ENCODE measurements at places on chromosomes 12 and 14.
A peak's percentile ranks its signal among the peaks of the same experiment; 100 is the strongest.

GRCh38 chr14:79856381-79856780 lies 354.9 kb downstream of the DIO2 start:
- ATAC-seq, result no peak

DNA sequence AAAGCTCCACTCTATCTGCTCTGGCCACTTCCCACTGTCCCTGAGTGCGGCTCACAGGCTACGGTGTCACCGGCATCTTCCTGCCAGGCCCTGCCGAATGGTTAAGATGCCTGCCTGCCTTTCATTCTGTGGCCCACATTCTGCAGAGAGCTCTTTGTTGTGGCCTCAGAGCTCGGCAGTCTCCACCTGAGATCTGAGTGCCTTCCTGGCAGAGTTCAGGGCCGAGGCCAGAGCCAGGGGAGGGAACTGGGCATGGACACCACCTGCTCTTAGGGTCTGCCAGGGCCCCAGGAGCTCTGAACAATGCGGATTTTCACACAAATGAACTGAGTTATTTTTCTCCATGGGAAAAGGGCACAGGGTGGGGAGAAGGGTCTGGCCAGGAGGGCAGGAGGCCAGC lies 127.2 kb downstream of the RBM19 start:
- no peak for ATAC-seq

DNA sequence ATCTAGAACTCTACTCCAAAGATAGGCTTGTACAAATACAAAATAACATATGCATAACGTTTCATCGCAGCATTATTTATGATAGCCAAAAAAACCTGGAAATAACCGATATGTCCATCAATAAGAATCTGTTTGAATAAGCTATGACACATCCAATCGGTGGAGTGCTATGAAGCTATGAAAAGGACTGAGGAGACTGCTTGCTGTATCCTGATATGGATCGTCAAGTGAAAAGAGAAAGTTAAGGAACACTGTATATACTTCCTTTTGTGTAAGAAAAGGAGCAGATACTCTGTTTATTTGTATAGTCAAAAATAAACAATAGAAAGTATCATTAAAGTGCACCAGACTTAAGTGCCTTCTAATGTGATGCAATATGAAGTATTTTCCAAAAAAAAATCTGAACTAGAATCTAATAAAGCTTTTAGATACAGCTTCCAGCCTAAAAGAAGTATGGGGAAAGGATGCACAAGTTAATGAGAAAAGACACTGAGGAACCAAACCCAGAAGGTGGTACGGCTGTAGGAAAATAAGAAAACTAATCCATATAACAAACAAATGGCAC lies 645 bp upstream of the KLHDC1 start:
- no peak for ATAC-seq

- no peak for ATAC-seq
Observed at GRCh38 chr14:99423434-99423833, 57.2 kb downstream of the SETD3 start.

- ATAC-seq, result no peak
Observed at GRCh38 chr12:2359725-2360629, 307.2 kb downstream of the CACNA1C start.

GRCh38 chr12:116878567-116879508 lies 2.4 kb downstream of the HRK start:
- no peak for ATAC-seq

- no peak for ATAC-seq
Observed at GRCh38 chr12:28500373-28501024, 310.2 kb downstream of the CCDC91 start.

DNA sequence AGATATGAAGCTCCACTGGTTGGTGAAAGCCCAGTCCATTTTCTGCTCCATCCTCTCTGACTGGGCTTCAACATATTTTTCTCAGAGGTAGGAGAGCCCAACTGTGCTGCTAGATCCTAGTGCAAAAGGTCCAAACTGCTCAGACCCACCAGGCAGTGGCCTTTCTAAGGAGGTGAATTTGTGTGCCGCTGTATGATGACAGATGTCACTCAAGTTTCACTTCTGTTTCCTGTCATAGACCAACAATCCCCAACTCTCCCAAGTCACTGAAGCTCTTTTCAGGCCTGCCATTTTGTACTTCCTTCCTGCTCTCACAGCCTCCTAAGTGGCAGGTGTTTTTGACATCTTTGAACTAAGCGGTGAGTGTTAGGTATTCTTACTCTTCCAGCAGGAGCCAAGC lies 16.4 kb upstream of the RNASE4 start:
- ATAC-seq, result peak; percentile 90

DNA sequence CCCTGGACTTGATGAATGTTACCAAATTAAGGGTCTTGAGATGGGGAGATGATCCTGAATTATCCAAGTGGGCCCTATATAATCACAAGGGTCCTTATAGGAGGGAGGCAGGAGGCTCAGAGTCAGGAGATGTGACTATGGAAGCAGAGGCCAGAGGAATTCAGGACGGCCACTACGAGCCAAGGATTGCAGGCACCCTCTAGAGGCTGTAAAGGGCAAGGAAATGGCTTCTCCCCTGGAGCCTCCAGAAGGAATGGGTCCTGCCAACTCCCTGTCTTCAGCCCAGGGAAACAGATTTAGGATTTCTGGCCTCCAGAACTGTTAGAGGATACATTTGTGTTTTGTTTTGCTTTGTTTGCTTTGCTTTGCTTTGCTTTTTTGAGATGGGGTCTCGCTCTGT lies 8.8 kb downstream of the BDKRB1 start:
- ATAC-seq, result no peak

- ATAC-seq, result no peak
Observed at GRCh38 chr12:1919284-1919683, 832 bp upstream of the CACNA2D4 start.

- peak; percentile 82 for ATAC-seq
Observed at GRCh38 chr12:42097971-42098370, 46.7 kb downstream of the GXYLT1 start.

DNA sequence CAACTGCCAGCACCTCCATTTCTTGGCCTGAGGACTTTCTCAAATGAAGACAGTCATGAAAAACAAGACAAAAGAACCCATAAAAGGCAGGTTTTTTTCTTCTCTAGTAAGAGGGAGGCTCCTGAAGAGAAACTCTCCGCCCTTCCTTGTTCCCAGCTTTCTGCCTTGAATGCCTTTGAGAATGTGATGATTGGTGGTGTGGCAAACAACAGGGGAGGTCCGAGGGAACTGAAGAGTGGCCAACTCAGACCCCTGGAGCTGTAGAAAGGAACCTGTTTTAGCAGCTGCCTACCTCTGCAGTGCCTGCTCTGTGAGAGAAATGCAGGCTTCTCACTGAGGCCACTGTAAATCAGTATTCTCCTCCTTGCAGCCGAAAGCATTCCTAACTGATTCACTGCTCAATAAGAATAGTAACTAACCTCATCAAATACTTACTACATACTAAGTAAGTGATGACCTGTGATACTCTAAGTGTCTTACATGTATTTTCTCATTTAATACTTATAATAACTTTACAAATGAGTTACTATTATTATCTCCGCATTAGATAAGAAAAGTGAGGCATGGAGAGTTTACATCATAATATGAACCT lies 16.7 kb upstream of the ERC1 start:
- ATAC-seq, result no peak

GRCh38 chr12:51836041-51836826 lies 12.3 kb downstream of the FIGNL2 start:
- ATAC-seq, result no peak

GRCh38 chr14:50006141-50006540 lies 110.2 kb downstream of the VCPKMT start:
- ATAC-seq, result no peak

GRCh38 chr14:74941676-74942097 lies 13.7 kb downstream of the PGF start:
- peak; percentile 84 for ATAC-seq

- ATAC-seq, result peak; percentile 83
Observed at GRCh38 chr14:92615451-92615850, 101.9 kb downstream of the RIN3 start.

DNA sequence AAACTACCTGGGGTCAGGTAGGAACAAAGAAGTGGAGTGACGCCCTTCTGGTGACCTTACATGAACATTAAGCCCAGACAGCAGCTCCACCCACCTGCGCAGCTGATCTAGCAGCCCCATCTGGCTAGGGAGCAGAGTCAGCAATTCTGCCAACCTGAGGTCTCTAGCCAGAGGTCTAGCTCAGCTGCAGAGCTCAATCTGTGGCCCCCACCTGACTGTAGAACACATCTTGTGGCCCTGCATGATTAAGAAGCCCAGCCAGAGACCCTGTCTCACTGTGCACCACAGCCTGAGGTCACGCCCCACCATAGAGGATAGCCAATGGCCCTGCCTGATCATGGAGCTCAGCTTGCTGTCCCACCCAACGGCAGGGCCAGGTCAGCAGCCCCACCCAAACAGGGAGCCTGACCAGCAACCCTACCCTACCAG lies 50.6 kb upstream of the HIGD1C start:
- ATAC-seq, result no peak

DNA sequence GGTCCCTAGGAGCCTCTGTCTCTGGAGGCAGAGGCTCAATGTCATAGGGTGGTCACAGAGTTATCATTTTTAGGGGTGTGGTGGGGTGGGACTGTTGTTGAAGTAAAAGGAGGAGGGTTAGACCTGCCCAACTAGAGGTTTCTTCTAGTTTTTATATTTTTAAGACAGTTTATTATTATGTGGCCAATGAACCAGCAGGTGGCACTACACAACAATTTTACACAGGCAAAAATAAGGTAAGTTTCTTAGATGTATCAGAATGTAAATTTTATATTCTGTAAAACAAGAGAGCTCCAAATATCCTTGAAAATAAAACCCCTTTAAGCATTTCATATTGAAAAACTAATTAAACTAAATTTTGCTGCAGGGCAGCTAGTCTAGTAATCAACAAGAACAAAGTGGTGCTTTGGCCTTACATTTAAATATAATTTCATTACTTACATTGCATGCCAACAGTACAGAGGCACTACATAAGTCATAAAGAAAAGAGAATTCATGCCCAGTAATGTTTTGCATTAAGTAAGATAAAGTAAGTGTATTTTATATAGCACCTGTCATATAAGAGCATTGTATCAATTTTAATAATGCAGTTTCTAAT lies 22.2 kb upstream of the OVCH1 start:
- ATAC-seq, result no peak

DNA sequence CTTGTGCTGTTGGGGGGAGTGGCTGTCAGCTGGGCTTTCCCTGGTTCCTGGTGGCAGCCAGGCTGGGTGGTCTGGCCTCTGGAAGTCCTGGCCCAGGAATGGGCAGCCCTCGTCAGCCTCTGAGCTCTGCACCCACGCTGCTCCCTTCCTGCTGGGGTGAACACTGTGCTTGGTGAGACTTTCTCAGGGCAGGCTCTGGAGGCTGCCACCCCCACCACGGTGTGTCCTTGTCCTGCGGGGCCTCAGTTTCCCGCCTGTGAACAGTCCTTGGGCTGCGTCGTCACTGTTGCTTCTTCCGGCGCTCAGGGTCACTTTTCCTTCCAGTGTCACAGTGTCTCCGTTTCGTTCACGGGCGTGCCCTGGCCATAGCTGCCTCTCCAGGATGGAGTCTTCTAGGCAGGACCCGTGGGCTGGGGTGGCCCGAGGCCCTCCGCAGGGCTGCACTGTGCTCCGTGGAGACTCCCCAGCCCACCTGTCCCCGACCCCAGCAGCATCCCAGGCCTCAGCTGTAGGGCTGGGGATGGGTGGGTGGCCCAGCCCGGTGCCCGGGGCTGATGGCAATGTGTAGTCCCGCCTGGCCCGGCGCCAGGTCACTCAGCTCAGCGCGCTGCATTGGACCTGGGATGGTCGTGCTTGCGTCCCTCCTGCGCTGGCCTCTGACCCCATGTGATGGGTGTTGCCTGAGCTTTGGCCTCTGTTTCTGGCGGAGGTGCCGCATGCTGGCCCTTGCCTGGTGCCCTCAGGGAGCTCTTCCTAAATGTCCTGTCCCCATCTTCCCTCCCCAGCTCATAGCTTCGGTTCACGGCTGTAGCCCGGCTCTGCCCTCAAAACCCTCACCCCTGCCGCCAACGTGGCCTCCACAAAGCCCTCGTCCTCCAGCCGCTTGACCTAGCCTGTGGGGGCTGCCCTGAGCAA lies 6.8 kb downstream of the KIF26A start:
- no peak for ATAC-seq

GRCh38 chr14:48274826-48275225 lies 599.4 kb upstream of the MDGA2 start:
- no peak for ATAC-seq

GRCh38 chr12:25189656-25190055 lies 5.3 kb downstream of the DNAI7 start:
- no peak for ATAC-seq

GRCh38 chr12:104280717-104281458 lies 22.7 kb upstream of the EID3 start:
- ATAC-seq, result no peak

DNA sequence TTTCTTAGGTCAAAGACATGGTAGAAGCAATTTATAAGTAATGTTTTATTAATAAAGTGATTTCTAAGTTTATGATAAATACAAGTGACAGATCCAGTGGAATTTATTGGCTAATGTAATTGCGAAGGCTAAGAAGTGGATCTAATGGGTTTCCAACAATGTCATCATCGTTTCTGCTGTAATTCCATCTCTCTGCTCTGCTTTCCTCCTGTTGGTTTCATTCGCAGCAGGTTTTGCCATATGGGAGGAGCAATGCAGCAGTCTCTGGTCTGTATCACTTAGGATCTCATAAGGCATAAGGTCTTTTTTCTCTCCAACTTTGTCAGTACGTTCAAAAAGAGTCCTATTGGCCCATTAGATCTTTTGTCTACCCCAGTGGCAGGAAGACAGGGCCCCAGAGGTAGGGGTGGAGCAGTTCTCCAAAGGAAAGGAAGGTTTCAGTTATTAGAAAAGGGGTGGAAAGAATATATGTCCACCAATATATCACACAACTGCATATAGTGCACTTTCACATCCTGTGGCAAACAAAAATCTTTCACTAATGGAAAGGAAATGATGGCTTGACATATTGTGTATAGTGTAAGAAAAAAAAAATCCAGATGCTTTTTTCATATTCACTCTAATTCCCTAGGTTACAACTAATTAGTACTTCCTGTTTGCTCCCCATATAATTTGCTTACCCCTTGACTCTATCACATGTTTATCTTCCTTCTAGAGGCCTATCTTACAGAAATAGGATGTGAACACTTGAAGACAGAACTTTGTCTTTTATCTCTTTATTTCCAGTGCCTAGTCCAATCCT lies 451.3 kb downstream of the ZFP36L1 start:
- ATAC-seq, result peak; percentile 57

All from activated T-helper 17 cell treated with anti-CD3 and anti-CD28 coated beads, Interleukin-2, amount 50 U/mL, for 72 hours (primary cell).